Colonic mucosa (tissue), 4 donors: ENCODE measurements at places on chromosomes 2 and 18. TPM values are rescaled to one million over a fixed set of nuclear protein-coding genes. Genes with fewer than 3 reads are reported as not detected.
A peak's percentile ranks its signal among the peaks of the same experiment; 100 is the strongest.

DNA sequence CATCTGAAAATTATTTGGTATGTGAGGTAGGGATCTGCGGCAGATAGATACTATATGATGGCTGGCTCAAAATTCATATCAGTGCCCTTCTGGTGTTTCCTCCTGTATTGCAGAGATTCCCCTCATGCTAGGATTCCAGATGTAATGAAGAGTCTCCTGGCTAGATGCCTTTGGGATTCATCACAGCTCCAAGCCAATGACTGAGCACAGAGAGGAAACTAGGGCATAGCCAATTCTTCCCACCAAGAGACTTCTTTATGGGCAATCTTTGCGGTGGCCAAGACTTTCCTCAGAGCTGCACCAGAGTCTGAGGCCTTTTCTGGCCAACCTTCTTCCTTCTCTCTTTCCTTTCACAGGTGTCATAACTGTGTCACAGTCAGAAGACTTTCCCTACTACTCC lies 25.5 kb upstream of the CIB4 start:
- DNase-seq, result no peak

- DNase-seq, result no peak
These were observed 728.5 kb upstream of the SLC8A1 start for GRCh38 chr2:41180387-41180786.

- DNase-seq, result no peak
These were observed 119.6 kb downstream of the INSIG2 start for GRCh38 chr2:118207889-118208288.

DNA sequence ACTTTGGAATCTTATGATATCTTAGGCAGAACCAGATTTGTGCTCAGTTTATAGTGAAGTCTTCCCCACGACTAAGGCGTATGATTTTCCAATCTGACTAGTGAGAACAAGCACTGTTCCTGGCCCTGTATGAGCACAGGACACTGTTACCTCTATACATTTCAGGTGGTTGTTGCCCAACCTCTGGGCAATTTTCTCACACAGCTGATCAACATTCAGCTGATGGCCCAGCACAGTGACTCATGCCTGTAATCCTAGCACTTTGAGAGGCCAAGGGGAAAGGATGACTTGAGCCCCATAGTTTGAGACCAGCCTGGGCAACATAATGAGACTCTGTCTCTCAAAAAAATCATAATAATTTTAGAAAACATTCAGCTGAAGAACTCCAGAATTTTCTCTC lies 119.5 kb downstream of the ASXL3 start:
- DNase-seq, result no peak

GRCh38 chr2:709138-709765 lies 32.0 kb upstream of the TMEM18 start:
- no peak for DNase-seq

GRCh38 chr2:38075507-38076151 lies at the start of gene CYP1B1:
TSS of gene CYP1B1 (minus strand) at chr2:38076151. CDS start at chr2:38075388, 763 bp downstream.
- peak; percentile 24 for DNase-seq

DNA sequence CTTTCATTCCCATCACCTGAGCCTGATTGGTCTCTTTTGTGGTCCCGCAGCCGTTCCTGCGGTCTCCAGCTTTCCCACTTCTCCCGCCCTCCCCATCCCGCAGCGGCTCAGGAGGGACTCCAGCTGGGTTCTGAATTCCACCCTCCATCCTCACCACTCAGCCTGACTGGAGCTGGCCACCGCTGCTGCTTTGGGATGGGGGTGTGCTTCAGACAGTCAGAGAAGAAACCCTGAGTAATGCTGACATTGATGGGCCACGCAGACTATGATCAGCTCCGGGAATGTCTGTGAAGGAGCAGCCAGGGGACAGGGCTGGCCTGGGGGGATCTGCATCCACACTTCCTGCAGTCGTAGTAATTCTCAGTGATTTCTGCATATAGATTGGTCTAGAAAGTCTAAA lies 45.9 kb upstream of the TXNDC2 start:
- no peak for DNase-seq

DNA sequence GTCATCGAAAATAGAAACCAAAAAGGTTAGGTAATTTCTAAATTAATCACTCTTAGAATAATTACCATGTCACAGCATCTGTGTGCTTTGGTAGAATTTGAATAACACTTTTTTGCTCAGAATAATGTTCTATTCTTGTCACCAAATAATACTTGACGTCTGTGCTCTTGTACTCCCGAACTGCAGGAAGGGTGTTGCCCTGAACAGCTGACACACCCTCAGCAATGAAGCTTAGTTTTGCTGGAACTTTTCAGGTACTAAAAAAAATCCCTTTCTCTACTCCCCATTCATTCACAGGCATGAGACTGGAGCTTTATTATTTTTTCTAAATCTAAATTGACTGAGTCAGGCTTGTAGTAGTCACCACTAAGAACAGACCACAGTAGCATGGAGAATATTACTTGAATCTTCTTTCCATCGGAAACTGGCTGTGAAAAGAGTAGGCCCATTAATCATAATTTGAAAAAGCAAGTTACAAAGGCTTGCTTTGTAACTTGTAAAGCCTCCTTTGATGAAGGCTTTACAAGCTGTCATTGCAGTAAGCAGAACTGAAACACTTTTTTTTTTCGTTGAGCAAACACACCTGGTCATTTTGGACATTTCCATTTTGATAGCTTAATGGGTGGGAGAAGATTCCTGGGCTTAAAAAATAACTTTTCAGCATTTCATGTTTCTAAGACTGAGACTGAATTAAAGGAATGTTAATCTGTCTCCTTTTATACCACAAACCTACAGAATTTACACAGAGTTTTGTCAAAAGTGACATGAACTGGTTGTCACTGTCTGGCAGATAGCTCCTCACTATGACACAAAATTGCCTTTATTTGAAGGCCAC lies 70.3 kb upstream of the PELI1 start:
- peak; percentile 55 for DNase-seq

DNA sequence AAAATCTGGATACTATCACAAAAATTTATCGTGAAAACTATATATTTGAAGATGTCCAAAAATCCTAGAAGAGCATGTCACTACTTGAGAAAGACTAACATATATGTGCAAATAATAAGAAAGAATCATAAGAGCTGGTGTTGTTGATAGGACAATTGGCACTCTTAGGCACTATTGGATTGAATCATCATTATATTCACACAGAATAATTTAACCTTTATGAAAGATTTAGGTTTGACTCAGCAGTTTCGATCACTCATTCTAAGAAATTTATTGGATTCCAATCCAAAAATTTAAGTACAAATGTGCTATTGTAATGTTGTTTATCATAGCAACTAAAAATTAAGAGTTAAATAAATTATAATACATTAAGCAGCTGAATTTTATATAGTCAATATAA lies 503.6 kb downstream of the SPAG16 start:
- no peak for DNase-seq

- DNase-seq, result no peak
These were observed 397.3 kb downstream of the SOX11 start for GRCh38 chr2:6089474-6089873.

DNA sequence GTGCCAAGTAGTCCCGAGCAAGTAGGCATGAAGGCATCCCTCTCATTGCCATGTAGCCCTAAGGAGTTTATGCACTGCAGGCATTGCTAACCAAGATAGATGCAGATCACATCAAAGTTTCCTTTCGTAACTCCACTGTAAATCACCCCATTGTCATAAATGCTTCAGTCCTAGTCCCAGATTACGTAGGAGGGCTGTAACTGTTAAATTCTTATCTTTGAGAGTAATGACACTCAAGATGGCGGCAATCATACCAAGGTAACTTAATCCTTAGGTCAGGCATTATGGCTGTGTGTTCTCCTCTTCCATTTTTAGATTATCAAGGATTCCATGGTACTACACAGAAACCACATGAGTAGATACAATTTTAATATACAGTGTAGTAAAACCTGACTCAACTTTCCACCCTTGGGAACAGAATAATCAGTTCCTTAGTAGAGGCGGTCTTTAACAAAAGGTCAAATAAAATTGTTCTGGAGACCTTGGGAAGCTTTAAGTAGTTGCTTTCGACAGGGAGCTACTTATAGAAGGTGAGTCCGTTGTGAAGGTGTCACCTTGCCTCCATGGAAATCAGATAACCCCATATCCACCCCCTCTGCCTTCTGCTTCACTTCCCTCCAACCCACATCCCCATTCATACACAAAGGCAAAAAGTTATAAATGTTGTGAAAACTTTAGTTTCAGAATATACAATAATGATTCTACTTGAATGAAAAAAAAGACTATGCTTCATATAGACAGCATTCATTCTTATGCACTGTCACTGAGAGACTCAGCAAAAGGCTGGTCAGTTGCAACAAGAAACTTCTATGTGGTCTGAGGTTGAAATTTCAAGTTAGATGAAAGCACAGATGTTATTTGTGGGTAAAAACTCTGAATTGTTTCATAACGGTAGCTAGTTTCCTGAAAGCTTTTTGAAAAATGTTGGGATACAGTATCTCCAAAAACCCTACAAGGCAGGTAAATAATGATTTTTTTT lies 64.8 kb upstream of the GALNT5 start:
- no peak for DNase-seq

GRCh38 chr18:62026586-62026985 lies 133.8 kb upstream of the RNF152 start:
- DNase-seq, result no peak

DNA sequence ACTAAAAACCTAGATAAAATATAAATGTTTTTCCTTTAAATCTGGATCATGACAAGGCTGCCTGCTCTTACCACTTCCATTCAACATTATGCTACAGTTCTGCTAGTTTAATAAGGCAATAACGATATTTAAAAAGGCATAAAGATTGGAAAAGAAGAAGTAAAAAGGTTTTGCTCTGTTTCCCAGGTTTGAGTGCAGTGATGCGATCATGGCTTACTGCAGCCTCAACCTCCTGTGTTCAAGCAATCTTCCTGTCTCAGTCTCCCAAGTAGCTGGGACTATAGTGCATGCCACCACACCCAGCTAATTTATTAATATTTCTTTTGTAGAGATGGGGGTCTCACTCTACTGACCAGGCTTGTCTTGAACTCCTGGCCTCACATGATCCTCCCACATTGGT lies 40.8 kb downstream of the PROKR1 start:
- DNase-seq, result no peak

DNA sequence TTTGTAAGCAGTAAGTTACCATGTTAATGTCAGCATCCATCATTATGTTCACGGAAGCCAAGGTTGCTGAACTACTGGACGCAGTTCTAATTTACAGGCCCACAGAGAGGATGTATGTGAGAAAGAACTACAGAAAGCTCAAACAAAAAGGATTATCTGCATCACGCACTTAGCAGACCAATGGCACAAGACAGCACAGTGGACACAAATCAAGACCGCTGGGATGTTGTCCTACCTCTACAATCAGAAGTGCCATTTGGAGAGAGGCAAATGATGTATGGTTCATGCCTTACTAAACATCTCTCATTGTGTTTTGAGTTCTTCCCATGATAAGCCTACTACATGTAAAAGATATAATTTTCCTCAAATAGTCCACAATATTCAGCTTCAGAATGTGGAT lies 330.7 kb upstream of the CHAC2 start:
- DNase-seq, result no peak

DNA sequence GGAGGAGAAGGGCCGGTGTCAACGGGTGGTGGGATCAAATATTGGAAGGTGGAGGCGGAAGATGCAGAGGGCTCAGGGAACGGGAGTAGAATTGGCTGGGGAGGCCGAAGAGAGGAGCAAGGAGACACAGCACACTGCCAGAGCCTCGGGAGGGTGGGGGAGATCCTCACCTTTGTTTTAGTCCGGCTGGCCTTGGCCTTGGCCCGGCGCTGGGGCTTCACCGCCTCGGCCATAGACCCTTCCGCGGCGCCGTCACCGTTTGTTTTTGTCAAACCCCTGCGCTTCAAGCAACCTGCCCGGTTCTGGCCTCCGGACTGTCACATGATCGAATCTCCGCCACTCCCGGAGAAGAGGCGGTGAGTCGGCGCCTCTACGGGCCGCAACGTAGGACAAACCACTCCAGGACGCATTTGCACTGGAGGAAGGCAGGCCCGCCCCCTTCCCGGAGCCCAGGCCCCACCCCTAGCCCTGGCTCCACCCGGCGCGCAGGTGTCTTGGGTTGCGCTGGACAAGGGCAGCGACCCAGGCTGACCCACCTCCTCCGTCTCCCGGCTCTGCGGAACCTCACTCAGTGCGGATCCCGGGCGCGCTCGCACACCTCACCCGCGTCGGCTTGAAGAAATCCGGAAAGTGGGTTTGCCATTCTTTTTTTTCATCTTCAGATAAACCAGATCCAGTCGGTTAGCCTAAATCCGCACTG lies at the start of gene EPG5:
Gene EPG5, minus strand, starts transcription at position 323 of the 700 bp plus-strand sequence. Its CDS starts 90 bp downstream, at position 233.
- peak; percentile 98 for DNase-seq

GRCh38 chr2:112904883-112905282 lies 6.1 kb upstream of the IL37 start:
- no peak for DNase-seq

DNA sequence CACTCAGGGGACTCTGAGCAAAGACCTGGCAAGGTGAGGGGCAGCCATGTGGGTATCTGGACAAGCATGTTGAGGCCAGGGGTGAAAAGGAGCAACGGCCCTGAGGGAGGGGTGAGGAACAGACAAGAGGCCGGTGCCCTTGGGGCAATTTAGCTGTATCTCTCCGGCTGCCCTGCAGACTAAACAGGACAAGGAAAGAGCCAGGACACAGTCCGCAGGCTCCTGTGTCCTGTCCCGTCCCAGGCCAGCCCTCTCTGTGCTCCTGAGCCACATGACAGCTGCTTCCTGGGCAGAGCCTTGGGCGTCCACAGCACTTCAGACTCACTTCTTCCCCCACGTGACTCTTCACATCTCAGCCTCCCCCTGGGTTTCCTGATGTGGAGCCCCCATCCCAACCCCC lies 206.1 kb downstream of the KLHL29 start:
- DNase-seq, result no peak

DNA sequence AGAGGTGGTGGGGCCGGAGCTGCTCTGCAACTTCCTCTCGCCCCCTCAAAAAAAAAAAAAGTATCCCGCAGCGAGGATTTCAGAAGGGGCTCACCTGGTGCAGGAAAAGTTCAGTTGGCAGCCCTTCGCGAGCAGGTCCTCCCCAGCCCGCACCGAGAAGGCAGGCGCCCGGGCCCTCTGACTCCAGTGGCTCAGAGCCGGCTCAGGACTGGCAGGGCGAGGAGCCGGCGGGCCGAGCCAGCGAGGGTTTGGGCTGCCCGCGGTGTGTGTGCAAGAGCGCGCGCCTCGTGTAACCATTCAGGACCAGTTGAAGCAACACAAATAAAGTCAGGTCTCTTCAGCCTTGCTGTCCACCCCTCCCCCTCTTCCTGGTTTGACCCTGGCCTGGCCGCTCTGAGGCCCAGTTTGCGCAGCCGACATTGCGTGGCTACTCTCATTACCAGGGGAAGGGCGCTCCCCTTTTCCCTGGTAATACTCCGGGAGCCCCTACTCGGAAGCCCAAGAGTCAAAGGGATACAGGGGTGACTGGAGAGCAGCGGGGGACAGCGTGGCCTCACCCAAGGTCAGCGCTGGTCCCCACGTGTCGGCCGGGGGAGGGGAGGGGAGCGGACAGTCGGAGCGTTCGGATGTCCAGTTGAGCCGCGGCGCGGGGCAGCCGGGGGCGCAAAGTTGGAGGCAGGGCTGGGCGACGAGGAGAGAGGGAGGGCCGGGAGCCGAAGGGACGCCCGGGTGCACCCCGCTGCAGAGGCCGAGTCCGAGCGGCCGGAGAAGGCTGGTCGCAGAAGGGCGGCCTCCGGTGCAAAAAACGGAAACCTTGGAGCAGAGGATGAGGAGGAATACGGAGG lies 12.3 kb downstream of the EN1 start:
- no peak for DNase-seq

GRCh38 chr2:4762951-4763376 lies 929.2 kb upstream of the SOX11 start:
- no peak for DNase-seq

The CRYGD gene
- total RNA-seq, result not detected

The CAPN13 gene
- total RNA-seq, result 31.2 TPM

The STON1 gene
- 2.1 TPM for total RNA-seq

The IL36A gene
- total RNA-seq, result not detected

The MAPK4 gene
- 1.8 TPM for total RNA-seq

The SCN2A gene
- 0.05 TPM for total RNA-seq

The RTP5 gene
- not detected for total RNA-seq
